ENCODE measurements at places on chromosomes 3 and 15. TPM values are rescaled to one million over a fixed set of nuclear protein-coding genes. Genes with fewer than 3 reads are reported as not detected.

The LDHAL6B gene
- not detected for total RNA-seq

The CACNA2D3 gene
- total RNA-seq = 0.18 TPM

The SLC24A5 gene
- total RNA-seq = not detected

The KLF15 gene
- total RNA-seq = 3.6 TPM

The CSPG4 gene
- total RNA-seq = 15.3 TPM

The GPR15 gene
- total RNA-seq = not detected

Measured in smooth muscle cell of bladder (primary cell).